ENCODE measurements at places on chromosomes 4 and X. TPM values are rescaled to one million over a fixed set of nuclear protein-coding genes. Genes with fewer than 3 reads are reported as not detected.

The STEEP1 gene
- total RNA-seq = 29.9 TPM

The TMEM47 gene
- total RNA-seq = 0.77 TPM

The NDST4 gene
- not detected for total RNA-seq

The TDO2 gene
- 1.1 TPM for total RNA-seq

The NUDT6 gene
- total RNA-seq = 6.7 TPM

The PFKFB1 gene
- total RNA-seq = not detected

The PDZD4 gene
- 2.7 TPM for total RNA-seq

The SOD3 gene
- total RNA-seq = not detected

The TMEM35A gene
- total RNA-seq = not detected

The NUDT11 gene
- 3.1 TPM for total RNA-seq

The DGAT2L6 gene
- total RNA-seq = not detected

The YTHDC1 gene
- 31.0 TPM for total RNA-seq

The CDK16 gene
- total RNA-seq = 103 TPM

The SORCS2 gene
- total RNA-seq = 5.2 TPM

The LRRC66 gene
- total RNA-seq = not detected

The FAM9B gene
- not detected for total RNA-seq

The ENPEP gene
- total RNA-seq = 0.12 TPM

The FAM184B gene
- 0.02 TPM for total RNA-seq

The NDUFA1 gene
- 242 TPM for total RNA-seq

The HTT-AS gene
- total RNA-seq = not detected

The NXF3 gene
- not detected for total RNA-seq

The PDHA2 gene
- not detected for total RNA-seq

The BGN gene
- total RNA-seq = not detected

The KLB gene
- 0.13 TPM for total RNA-seq

All from A549 treated with CpdA at 1 μM for 4 hours (cell line).